ENCODE measurements at places on chromosomes 7 and 10.

DNA sequence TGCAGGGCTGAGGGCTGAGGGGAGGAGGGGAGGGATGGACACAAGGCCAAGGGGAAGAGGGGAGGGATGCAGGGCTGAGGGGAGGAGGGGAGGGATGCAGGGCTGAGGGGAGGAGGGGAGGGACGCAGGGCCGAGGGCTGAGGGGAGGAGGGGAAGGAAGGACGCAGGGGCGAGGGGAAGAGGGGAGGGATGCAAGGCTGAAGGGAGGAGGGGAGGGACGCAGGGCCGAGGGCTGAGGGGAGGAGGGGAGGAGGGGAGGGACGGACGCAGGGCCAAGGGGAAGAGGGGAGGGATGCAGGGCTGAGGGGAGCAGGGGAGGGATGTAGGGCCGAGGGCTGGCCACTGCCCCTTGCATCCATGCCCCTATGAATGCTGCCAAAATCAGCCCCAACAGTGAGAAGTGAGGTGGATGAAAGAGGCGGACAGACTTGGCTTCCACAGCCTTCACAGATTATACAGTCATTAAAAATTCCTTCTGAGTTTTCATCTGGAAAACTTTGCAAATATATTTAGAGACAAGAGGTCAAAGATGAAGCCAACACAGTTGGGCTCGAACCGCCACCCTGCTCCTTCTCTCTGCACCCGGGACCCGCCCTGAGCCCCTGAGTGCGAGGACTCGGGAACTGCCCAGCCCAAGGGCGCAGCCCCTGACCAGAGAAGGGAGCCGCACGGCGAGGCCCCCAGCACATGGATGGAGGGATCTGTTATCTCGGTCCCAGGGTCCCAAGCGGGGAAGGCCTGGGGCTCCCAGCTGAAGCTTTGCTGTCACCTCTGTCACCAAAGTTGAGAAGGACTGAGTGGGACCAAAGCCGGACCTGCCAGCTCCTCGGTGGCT, 65.8 kb downstream of the DIP2C start:
- no peak for DNase-seq

DNA sequence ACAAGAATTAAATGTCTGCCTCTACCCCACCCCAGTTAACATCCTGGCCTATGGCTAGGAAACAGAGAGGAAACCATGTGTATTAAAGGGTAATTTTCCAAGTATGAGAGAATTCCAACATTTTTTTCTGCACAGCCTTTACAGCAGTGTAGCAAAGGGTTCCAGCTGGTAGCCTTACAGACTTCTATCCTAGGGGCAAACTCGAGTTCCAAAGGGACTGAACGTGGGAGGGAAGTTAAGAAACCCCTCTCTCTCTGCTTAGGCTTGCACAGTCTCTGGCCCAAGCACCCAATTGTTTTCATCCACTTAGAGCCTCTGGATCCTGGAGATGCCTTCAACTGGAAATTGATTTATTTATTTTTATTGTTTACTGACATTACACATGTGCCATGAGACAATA, 60.3 kb downstream of the SLC16A12 start:
- DNase-seq = no peak

DNA sequence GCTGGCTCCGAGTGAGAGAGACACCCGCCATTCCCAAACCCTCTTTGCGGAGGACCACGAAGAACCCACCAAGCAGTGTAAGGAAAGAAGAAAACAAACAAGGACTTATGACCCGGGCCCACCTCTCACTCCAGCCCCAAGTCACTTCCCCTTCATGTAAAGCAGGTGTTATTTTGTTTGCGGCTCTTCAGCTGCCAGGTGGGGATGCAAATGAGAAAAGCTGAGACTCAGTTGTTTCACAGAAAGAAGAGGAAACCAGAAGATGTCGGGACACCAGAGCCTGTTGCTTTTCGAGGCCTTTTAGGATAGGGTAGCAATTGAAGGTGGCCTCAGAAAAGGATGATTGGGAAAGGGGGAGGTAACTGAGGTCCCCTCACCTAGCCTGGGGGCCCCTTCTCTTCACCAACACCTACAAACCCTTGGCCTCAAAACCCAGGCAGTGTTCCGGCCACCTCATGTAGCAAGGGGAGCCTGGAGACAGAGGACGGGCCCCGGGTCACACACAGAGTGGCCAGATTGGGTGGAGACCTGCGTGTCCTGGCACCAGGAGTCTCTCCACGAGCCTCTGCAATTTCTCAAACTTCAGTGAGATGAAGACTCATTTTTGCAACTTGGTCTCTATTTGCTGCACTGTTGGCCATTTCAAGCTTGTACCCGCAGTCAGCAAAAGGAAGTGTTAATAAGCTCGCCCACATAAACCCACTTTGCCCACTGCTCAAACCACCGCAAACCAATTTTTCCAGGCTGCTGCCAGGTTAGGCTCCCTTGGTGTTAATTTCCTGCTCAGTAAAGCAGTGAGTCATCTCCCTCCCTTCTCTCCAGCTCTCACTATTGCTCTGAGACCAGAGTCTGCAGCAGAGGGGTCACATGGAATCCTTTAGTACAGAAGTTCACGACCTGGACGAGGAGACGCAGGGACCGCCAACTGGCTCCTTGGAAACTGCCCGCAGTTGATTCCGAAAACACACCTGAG, 45.5 kb downstream of the AOC1 start:
- DNase-seq = no peak

GRCh38 chr7:24835643-24836042, 78.4 kb upstream of the GSDME start:
- DNase-seq = no peak

- DNase-seq = no peak
These were observed 552.4 kb upstream of the GALNT17 start for GRCh38 chr7:70579397-70580097.

- DNase-seq = no peak
These were observed 4.9 kb downstream of the IFIT1B start for GRCh38 chr10:89382757-89383156.

GRCh38 chr7:138067774-138068173, 8.5 kb upstream of the AKR1D1 start:
- DNase-seq = no peak

DNA sequence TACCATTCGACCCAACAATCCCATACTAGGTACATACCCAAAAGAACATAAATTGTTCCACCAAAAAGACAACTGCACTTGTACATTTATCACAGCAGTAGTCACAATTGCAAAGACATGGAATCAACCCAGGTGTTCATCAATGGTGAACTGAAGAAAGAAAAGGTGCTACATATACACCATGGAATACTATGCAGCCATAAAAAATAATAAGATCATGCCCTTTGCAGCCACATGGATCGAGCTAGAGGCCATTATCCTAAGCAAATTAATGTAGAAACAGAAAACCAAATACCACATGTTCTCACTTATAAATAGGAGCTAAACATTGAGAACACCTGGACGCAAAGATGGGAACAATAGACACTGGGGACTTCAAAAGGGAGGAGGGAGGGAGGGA, 79.3 kb upstream of the NEBL start:
- DNase-seq = no peak

DNA sequence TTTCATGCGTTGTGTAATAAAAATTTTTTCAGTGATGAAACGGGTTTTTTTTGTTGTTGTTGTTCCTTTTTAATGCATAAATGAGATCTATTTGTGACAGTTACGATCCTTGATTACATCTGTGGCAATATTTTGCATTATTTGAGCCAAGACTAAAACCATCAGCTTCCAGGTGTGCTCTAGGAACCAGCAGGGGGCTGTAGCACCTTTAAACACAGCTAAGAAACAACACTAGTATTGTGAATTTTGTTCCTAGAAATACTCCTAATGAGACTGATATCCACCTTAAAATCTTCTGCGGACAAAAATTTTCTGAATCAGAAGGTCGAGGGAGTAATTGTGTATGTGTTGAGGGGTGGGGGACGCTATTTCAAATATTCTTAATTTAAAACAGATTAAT, 52.6 kb downstream of the FGFBP3 start:
- no peak for DNase-seq

DNA sequence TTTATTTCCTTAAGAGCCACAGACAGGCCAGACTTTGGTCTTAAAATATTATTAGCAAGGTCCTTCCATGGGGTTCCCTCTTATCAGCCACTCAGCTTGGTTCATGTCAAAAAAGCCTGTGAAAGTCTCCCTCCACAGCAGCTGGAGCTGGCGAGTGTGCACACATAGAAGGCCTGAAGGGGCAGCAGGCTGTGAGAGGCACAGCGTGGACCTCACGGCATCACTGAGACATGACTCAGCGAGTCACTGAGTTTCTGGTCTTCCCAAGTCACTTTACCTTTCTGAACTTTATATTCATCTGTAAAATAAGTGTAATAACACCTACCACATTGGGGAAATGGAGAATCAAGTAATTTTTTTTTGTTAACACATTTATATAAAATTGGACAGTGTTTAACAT, 8.7 kb downstream of the TAF3 start:
- no peak for DNase-seq

DNA sequence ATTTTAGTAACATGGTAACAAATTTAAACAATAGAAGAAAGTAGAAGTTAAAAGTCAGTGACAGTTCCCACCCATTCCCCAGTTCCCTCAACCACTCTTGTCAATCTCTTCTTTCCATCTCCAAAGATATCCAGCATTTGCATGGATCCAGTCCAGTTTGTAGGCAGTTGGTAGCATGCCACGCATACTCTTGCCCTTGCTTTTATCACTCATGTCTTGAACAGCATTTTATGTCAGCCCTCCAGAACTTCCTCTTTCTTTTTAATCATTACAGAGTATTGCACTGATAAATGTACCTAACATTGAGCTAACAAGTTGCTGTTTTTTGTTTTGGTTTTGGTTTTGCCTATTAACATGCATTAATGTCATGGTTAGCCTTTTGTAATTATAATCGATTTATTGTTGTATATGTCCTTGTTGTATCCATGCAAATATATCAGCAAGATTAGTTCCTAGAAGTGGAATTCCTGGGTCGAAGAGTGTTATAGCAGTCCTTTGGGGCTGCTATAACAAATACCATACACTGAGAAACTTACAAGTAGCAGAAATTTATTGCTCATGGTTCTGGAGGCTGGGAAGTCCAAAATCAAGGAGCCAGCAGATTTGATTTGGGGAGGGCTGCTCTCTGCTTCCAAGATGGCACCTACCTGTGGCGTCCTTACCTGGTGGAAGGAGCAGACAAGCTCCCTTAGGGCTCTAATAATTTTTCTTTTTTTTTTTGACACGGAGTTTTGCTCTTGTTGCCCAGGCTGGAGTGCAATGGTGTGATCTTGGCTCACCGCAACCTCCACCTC, 25.7 kb downstream of the CHST3 start:
- no peak for DNase-seq

DNA sequence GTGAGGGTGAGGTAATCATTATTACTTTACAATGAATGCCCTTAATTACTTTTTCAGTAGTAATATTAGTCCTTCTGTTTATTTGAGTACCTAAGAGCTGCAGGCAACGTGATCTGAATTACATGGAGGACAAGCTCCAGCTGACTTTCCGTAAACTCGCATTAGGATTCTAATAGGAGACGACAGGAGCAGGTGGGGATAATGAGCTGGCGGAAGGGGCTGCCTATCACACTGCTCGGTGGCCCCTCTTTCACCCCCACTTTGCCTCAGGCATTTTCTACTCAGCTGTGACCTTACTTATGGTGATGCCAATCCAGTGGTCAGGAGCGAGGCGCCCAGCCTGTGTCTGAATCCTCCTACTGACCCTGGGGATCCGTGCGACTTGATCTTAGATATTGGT, at the start of gene C7orf33:
Gene C7orf33, plus strand, starts transcription at position 296 of the 400 bp plus-strand sequence. CDS start 160 bp downstream, outside the sequence.
- no peak for DNase-seq

GRCh38 chr10:89699581-89700064, 1.8 kb upstream of the KIF20B start:
- DNase-seq = no peak

DNA sequence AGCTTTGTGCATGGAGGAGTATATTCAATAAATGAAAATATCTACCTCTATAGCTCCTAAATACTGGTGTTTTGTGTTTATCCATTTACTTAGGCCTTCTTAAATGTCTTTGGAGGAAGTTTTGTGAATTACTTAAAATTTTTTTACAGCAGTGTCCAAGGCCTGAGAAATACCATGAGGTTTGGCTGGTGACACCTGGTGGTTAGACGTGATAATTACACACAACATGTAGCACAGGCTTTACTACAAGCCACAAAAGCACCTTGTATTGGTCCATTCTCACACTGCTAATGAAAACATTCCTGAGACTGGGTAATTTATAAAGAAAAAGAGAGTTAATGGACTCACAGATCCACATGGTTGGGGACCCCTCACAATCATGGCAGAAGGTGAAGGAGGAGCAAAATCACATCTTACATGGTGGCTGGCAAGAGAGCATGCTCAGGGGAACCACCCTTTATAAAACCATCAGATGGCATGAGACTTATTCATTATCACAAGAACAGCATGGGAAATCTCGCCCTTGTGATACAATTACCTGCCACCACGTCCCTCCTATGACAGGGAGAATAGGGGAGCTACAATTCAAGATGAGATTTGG, 20.6 kb downstream of the HYAL4 start:
- no peak for DNase-seq

DNA sequence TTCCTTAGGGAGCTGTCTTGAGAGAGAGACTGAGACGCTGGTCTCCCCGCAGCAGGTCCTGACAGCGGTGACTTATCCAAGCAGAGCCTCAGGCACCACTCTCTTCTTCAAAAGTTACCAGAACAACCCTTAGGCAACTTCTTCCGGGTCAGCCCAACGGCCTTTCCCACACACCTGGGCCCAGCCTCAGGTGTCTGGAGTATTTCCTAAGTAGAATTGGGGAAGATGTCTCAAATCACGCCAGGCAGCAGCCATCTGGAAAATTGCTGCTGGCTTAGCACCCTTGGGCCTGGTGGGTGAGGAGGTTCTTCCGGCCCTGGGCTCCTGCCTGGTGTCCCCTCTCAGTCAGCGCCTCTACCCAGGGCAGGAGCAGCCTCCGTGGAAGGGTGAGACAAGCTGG, 80.4 kb upstream of the ANLN start:
- no peak for DNase-seq

- DNase-seq = no peak
These were observed 271.6 kb downstream of the CCDC3 start for GRCh38 chr10:12729885-12730284.

GRCh38 chr7:52670608-52671225, 364.7 kb upstream of the POM121L12 start:
- no peak for DNase-seq

- no peak for DNase-seq
These were observed 545.1 kb downstream of the AUTS2 start for GRCh38 chr7:70143075-70144044.

- DNase-seq = peak; percentile 25
These were observed 99.5 kb downstream of the CAMK1D start for GRCh38 chr10:12448729-12449391.

GRCh38 chr7:25643286-25643685, 415.0 kb upstream of the NPVF start:
- no peak for DNase-seq

DNA sequence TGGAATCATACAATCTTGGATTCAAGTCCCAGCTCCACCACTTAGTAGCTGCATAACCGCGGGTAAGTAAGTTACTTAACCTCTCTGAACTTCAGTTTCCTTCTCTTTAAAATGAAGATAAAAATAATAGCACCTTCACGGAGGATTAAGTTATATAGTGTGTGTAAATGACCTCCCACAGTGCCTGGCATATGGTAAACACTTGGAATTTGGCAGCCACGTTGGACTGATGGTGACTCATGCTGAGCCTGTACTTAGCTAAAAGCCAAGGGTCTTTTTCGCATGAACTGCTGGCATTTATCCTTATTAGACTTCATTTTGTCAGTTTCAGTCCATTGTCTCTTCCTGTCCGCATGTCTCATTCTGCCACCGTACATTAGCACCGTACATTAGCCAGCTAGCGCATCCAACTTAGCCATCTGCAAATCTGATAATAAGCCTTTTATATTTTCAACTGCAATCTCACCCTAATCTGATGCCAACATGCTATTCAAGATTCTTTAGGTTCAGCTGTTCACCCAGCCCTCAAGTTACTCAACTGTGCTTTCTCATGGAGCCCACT, 11.2 kb downstream of the SLC13A4 start:
- no peak for DNase-seq

- no peak for DNase-seq
These were observed 170.9 kb downstream of the CDK14 start for GRCh38 chr7:90766814-90767564.

All from stimulated activated CD4-positive, alpha-beta T cell treated with anti-CD3 and anti-CD28 coated beads, Interleukin-1b, Interleukin-23, amount 100 ng/mL, for 1 hour (primary cell).